Activated CD4-positive, alpha-beta T cell treated with anti-CD3 and anti-CD28 coated beads, Interleukin-2, amount 50 U/mL, for 48 hours (primary cell): ENCODE measurements at places on chromosomes 6 and 20.

GRCh38 chr20:8795404-8795803 is 273.5 kb upstream of the PLCB4 start:
- DNase-seq, result no peak

- no peak for DNase-seq
Observed at GRCh38 chr20:59205044-59205443, 41.4 kb downstream of the ZNF831 start.

DNA sequence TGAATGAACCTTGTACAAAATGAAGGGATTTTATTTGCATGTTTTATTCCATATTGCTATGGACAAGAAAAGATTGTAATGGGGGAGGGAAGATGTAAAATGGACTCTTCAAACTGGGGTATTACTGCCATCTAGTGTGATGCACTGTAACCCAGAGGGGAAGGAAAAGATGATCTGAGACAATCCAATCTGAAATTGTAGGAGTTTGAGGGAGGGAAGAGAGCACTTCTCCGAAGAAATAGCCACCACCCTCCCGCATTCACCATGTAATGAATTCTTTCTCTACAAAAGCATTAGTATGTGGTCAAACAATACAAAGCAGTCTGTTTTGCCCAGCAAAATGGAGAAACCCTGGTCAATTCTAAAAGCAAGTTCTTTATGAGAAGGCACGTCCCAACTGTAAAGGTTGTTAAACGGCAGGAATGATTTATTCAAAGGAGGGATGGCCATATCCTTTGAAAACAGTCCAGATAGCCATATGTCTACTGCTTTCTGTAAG is 679.5 kb upstream of the NRSN1 start:
- DNase-seq, result no peak

GRCh38 chr20:56440346-56441007 is 27.9 kb upstream of the RTF2 start:
- peak; percentile 51 for DNase-seq

DNA sequence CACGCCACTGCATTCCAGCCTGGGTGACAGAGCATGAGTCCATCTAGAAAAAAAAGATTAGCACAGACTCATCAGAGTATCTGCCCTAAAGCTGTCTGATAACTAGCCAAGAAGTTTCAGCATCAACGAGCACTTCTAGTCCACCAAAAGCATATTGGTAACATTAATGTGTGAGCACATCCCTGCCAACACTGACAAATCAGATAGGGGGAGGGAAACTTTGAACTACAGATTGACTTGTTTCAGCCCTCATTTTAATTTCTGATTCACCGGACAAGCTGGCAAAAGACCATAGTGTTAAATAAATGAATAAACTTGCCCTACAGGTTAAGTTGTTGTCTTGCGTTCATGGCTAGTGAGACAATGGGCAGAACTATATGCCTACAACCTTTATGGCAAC is 7.7 kb upstream of the SEC63 start:
- DNase-seq, result no peak

GRCh38 chr6:37005827-37006567 is 542 bp downstream of the FGD2 start:
- DNase-seq, result no peak

GRCh38 chr6:118715376-118715775 is 64.0 kb upstream of the CEP85L start:
- no peak for DNase-seq

DNA sequence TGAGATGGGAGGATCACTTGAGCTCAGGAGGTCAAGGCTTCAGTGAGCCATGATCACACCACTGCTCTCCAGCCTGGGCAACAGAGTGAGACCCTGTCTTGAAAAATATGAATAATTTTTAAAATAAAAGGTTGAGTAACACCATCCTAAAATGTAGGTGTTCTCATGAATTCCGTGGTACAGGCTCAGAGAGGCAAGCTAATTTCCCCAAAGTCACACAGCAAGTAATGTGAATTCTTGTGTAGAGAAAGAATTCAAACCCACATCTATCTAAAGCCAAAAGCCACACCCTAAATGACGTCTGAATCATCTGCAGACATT is 80.5 kb downstream of the ZNF217 start:
- no peak for DNase-seq

DNA sequence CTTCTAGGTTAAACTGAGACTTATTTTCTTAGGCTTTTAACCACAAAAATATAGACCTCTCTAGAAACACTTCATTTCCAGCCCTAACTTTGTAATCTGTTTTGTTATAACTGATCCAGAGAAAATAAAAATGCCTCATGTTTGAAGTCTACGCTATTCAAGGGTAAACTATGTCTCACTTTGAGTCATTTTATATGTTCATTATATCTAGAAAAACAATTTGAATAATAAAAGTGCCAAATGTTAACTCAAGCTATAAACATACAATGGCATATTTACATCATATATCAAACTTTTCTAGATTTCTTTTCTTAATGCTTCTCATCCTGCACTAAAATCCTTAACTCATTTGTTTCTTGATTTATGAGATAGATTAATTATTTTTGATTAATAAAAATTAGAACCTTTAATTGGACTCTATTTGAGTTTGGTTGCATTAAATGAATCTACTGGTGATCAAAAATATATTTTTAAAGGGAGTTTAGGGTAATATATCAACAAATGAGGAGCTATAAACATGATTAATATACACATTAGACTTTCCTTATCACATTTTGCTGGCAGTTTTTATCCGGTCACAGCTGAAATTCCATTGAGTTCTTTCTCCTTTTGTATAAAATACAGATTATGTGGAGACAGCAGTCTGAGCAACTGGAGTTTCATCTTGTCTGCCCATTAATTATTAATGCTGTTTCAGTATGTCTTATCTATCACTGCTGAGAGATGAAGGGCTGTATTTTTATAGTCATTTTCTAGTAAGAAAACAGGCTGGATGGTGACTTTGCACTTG is 246.5 kb downstream of the TBX18 start:
- DNase-seq, result no peak
